ENCODE measurements at places on chromosomes 6 and 20. TPM values are rescaled to one million over a fixed set of nuclear protein-coding genes. Genes with fewer than 3 reads are reported as not detected.
A peak's percentile ranks its signal among the peaks of the same experiment; 100 is the strongest.

DNA sequence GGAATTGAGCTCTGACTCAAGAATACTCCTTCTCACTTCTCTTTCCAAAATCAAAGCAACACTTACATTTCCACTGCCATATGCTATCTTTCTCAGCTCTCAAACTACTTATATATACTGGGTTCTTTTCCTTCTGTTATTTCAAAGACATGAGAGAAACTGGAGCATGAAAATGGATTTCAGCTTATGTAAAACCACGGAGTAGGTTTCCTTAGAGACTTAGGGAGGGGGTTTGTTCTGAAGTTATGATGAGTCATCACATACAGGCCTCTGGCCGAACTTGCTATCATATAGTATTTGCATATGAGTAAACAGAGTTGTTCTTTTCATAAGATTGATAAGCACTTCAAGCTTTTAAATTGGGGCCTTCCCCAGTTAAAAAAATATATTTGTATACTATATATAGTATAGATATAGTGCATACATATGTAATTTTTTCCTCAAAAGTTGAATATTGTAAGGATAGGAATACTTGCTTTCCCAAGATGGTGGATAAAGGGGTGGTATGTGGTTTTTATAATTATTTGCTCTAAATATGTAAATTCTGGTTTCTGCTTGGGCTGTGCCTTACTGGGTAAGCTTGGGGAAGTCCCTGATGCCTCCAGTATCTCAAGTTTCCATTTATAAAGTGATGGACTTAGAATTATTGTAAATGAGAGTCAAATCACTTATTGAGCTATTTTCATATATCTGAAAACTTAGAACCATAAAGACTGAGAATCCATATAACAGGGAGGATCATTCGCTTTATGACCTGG is 273.9 kb downstream of the RFPL4B start:
- H3K4me3 ChIP-seq: no peak overlapping the region
- H3K27ac ChIP-seq: no peak overlapping the region
- no peaks in the 10 kb centered on the region for H3K4me1 ChIP-seq
- H3K27me3 ChIP-seq: no peaks in the 10 kb centered on the region
- H3K36me3 ChIP-seq: no peaks in the 10 kb centered on the region
- DNase-seq: no peak

GRCh38 chr6:14638906-14639761 is 521.6 kb downstream of the CD83 start:
- no peaks in the 10 kb centered on the region for H3K27me3 ChIP-seq
- no peaks in the 10 kb centered on the region for H3K4me1 ChIP-seq

Gene MLN
- total RNA-seq: not detected

GRCh38 chr6:44102527-44102926 is 24.7 kb downstream of the MRPL14 start:
- H3K36me3 ChIP-seq: no peaks in the 10 kb centered on the region
- no peak overlapping the region for H3K4me3 ChIP-seq

GRCh38 chr6:144339859-144340452 is 54.8 kb downstream of the UTRN start:
- no peak overlapping the region for H3K4me3 ChIP-seq
- H3K27ac ChIP-seq: peak overlapping the region; percentile 30
- no peaks in the 10 kb centered on the region for H3K36me3 ChIP-seq
- H3K27me3 ChIP-seq: no peaks in the 10 kb centered on the region
- peaks cover 66% of the 10 kb centered on the region for H3K4me1 ChIP-seq

DNA sequence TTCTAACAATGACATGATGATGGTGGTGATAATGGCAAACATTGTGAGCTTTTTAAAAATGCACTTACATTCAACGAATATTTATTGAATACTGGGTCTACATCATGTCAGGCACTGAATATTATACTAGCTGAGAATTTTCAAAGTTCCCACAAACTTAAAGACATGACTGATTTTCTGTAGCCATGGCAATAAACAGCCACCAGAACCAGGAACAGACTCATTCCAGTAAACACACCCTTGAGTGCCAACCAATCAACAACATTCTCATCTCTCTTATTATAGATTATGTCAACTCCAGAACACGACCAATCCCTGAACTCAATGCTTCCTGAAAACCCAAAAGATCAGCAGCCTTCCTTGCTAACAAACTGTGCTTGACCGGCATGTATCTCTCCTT is 212.4 kb upstream of the RUNX2 start:
- H3K36me3 ChIP-seq: no peaks in the 10 kb centered on the region
- no peaks in the 10 kb centered on the region for H3K27me3 ChIP-seq
- H3K27ac ChIP-seq: no peak overlapping the region

Gene SLC22A23
- 5.4 TPM for total RNA-seq

Measured in heart right ventricle (tissue), 16 donors.